Immature natural killer cell (primary cell): ENCODE measurements at places on chromosomes 2 and 18. TPM values are rescaled to one million over a fixed set of nuclear protein-coding genes. Genes with fewer than 3 reads are reported as not detected.

UGT1A5 gene
- not detected for polyA plus RNA-seq

- no peak for DNase-seq
Measured at GRCh38 chr2:46780411-46780800, 135.2 kb downstream of the MCFD2 start.

IL18RAP gene
- polyA plus RNA-seq = 60.8 TPM

DNA sequence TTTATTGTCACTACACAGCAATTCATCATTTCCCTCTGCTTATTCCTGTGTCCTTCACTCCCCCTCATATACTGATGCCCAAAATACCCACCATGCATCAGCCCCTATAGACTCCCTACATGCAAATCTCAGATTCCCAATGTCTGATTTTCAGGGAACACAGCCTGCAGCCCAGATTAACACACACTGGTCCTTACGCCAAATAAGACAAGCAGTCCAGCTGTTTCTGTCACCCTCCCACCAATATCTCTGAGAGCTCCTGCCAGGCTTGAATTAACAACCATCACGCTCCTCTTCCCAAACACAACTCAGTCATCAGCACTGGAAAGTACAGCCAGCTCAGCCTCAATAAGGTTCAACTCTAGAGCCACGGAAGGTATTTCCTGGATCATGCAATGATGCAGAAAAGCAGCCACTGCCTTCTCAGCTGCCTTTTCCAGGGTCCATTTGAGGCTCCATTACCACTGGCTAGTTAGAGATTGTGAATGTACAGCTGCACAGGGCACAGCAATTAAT lies 39.0 kb upstream of the SLC35F5 start:
- no peak for DNase-seq

- DNase-seq = no peak
Measured at GRCh38 chr2:123770996-123771720, 253.9 kb upstream of the CNTNAP5 start.
